SK-N-DZ (cell line): ENCODE measurements at places on chromosomes 13 and 19.

GRCh38 chr19:13890136-13890535, 13.2 kb downstream of the NANOS3 start:
- DNase-seq, result no peak

DNA sequence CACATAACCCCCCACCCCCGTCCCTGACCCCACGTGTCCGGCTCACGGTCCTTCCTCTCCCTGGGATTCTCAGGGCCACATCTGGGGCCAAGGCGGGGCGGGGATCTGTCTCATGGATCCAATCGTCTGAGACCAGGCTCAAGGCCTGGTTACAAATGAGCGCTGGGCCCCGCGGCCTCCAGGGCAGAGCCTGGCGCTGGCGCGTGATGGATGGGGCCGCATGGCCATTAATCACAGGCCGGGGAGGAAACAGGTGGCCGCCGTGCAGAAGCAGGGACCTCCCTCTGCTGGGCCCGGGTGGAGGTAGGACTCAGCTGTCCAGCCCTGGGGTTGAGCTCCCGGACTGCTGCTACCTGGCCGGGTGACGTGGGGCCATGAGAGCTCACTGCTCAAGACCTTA, 5.8 kb upstream of the TLE5 start:
- peak; percentile 73 for DNase-seq

DNA sequence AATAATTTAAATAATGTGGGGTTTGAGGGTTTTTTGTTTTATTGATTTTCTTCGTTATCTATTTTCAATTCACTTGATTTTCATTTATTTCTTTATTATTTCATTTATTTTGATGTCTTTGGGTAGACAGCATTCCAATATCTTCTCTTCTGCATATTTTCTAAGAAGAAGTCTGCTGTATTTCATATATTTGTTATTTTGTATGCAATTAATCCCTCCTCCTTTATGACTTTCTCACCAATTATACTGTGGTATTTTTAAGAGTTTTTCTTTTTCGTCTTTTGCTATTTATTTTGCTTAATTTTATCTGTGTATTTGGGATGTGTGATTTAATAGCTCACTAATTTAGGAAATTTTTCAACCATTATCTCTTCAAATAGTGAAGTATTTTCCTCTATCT, 1444.4 kb upstream of the MIR17HG start:
- no peak for DNase-seq

DNA sequence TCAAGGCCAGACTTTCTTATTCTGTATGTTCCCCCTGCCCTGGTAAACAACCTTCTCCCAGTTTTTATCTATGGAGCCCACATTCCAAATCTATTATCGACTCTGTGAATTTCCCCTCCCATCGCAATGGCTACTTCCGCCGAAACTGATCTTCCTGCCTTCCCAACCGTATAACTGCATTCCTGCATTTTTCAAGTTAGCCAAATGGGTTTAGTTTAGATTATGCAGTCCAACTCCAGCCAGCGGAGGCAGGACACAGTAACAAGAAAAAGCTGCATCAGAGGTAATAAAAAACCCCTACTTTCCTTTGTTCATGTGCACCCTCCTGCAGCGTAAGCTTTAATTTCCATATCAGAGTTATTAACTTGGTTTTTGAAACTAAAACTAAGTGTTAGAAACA, 112.2 kb upstream of the ZNF91 start:
- DNase-seq, result no peak

GRCh38 chr13:94753327-94753726, 41.0 kb upstream of the SOX21 start:
- DNase-seq, result no peak

DNA sequence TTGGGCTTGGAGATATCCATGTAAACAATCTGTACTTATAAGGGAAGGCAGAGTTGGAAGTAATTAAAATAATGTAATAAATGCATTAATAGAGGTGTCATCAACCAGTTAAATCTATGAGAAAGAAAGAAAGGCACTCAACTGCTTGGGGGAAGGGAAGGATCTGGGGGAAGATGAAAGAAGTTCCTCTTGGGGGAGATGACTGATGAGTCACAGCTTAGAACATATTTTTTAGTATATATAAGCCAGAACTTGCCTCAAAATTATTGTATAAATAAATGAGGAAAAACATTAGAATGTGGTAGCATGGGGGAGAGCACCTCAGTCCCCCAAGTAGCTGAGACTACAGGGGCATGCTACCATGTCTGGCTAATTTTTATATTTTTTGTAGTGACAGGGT, 205.8 kb downstream of the GGACT start:
- no peak for DNase-seq

DNA sequence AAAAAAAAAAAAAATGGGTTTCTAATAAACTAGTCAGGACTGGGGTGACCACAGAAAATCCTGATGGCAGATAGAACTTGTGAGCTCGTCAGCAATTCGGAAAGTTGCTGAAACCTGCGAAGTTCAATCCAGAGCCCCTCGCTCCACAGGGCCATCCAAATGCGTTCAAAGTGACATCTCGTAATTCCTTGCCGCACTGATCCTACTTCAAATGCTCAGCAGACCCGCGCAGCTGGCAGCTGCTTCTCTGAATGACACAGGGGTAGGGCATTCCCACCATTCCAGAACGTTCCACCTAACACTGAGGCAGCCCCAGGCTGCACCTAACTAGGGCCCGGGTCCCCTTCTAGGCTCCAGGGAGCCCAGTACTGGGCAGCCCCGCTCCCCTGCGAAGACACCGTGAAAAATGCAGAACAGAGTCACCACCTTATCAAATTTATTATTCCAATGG, 4.8 kb upstream of the DAPK3 start:
- DNase-seq, result no peak

- no peak for DNase-seq
These were observed 665 bp downstream of the VASP start for GRCh38 chr19:45507872-45508416.

DNA sequence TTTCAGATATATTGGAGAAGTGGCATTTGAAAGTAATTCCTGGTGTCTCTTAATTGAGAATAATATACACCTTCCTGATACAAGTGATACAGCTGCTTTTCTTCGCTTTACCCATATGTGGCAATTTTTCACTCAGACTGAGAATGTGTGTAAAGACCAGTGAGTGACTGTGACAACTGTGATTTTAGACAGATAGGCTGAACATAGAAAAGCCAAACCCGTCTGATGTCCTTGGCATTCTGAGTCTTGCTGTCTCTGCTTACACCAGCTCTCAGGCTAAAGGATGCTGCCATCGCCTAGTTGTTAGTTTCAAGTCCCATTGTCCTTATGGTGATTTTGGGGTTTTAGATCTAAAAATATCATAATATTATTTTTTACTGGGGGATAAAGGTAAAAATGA, 492.6 kb downstream of the RFC3 start:
- DNase-seq, result peak; percentile 35

DNA sequence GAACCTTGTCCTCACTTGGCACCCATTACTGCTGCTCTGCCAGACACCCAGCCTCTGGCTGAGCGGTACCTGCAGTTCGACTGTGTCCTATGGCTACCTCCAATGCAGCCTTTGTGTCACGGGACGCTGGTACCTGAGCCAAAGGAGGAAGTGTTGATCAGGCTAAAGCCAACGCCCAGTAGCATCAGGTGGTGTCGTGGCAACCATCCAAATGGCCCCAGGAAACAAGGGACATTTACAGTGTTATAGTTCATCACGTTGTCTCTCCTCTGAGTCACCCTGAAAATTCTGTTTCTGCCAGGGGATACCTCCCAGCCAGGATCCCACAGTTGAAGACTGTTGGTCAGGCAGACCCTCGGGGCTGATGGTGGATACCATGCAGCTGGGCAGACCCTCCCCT, 10.1 kb downstream of the RHPN2 start:
- no peak for DNase-seq

DNA sequence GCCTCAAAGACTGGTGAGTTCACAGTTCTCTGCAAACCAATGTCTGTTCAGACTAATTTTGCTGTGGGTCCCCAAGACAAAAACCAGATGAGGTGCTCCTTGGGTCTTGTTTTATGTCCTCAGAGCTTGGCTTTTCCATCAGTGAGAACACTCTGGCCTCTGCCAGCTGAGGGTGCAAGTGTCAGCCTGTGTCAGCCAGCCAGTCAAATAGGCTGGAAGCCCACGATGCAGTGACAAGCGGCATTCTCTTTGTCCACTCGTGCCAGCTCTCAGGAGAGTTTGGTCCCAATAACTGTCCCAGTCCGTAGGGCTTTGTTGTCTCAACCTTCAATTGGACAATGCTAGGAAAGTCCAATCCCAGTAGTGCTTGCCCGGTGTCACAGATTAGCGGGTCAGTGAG, 9.4 kb upstream of the AKT2 start:
- no peak for DNase-seq

GRCh38 chr13:102977471-102977870, 88.7 kb downstream of the SLC10A2 start:
- DNase-seq, result no peak

GRCh38 chr19:4503132-4503824, 15.0 kb downstream of the PLIN4 start:
- DNase-seq, result no peak

DNA sequence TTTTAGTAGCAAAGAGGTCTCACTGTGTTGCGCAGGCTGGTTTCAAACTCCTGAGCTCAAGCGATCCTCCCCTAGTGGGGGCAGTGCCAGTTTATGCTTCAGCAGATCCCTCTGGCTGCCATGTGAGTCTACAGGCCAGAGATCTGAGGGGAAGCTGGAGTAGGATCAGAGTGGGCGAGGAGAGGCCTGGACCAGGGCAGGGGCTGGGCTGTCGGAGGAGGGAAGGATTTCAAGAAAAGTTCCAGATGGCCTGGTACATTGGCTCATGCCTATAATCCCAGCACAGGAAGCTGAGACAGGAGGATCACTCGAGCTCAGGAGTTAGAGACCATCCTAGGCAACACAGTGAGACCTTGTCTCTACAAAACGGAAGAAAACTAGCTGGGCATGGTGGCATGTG, 9.8 kb downstream of the DHX34 start:
- DNase-seq, result no peak

GRCh38 chr13:51807041-51807440, 3.1 kb upstream of the DHRS12 start:
- DNase-seq, result no peak

DNA sequence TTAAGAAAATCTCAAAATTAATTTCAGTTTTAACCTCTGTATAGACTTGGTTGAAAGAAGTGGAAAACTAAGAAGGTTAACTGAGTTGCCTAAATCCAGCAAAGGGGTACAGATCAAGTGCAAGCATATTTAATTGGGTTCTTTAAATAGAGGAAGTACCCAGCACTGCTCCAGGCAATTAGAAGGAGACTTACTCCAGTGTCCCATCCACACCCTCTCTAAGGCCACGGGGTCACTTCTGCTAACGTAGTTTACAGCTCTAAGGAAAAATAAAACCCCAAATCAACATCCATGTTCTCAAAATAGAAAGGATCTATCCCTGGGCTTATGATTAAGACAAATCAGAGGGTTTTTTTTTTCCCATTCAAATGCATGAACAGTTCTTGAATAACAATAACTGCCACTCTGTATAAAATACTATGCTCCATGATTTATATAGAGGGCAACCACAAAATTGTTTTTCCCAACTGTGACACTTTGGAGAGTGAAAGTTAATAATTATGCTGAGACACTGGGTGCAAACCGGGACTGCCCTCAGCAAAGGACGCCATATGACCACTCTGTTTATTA, 4.6 kb downstream of the FRY start:
- no peak for DNase-seq

DNA sequence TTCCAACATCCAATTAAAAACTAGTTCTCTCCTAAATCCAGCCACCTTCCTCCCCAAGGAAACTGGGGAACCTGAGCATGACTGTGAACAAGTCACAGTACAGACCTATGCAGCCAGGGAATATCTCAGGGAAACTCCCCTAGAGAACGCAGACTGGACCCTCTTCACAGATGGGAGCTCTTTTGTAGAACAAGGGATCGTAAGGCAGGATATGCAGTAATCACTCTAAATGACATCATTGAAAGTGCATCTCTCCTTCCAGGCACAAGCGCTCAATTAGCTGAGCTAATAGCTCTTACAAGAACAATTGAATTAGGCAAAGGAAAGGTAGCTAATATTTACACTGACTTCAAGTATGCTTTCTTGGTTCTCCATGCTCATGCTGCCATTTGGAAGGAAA, 1331.7 kb downstream of the UQCRFS1 start:
- no peak for DNase-seq

DNA sequence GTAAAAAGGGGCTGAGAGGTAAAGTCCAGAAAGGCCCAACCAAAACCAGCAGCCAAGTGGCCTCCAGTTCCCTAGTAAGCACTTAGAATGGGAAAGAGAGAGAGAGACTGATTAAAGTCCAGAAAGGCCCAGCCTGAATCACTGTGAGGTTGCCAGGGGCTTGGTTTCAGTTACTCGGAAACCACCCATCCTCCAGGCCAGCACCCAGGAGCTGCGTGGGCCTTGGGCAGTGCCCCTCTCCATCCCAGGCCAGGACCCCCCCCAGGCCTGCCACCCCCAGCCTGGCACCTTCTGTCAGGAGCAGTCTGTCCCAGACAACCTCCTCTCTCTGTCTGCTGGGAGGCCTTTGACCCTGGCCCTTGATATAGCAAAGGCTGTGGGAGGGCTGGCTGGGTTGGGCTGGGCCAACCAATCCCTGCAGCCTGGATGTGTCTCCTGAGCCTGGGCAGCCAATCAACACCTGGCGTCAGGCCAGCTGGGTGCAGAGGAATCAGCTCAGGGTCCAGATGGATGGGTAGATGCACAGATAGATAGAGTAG, at the start of gene CYP4F2:
Gene CYP4F2 (minus strand): TSS at position 337 of the 539 bp plus-strand sequence. CDS start 463 bp downstream, outside the sequence.
- no peak for DNase-seq

DNA sequence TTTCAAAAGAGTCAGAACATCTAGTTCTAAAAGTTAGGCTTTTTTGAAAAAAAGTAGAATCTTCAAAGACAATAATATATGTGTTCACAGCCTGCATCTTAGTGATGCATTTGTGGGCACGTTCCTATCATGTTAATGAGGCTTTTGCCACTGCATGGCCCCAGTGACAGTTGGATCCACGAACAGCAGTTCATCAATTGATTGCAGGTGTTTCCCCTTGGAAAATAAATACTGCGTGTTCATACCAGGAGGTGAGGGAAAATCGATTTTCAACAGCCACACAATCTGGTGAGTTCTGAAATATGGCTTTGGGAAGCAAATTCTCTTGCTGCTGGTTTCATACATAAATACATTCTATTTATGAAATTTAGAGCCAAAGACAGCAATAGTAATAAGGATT, 343.8 kb upstream of the SLC10A2 start:
- no peak for DNase-seq

DNA sequence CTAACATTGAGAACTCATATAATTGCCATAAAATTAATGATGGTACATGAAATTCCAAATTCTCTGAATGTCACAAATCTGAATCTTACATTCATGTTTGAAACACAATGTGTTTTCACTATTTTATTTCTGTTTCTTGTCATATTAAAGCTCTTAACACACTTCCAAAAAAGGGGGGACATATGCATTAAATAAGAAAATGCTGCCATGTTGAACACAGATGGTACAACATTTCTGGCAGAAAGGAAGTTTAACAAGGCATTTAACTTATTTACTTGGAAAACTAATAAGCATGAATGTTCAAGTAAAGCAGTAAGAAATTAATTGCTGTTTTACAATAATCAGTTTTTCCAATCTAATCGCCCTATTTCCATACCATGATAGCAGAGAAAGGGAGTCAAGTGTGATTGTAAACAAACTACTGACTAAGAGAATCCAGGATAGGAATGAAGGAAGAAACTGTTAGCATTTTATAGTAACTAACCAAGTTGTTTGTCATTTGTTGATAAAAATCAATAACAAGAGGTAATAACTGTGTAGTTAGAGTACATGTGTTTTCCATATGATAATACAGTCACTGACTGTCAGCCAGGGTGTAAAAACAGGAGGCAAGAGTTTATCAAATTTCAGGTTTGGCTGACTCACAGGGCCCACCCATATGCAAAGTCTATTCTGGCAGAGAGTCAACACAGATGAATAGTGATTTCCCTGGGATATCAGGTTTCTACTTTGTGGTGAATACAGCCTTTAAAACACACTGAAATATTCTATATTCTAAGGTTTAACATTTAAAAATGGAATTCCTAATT, 5.7 kb upstream of the FOXO1 start:
- DNase-seq, result no peak
